Dorsolateral prefrontal cortex (tissue), 122 donors: ENCODE measurements at places on chromosomes 4 and X. TPM values are rescaled to one million over a fixed set of nuclear protein-coding genes. Genes with fewer than 3 reads are reported as not detected.

- DNase-seq, result no peak
These were observed 9.1 kb downstream of the WFS1 start for GRCh38 chr4:6278801-6279197.

DNA sequence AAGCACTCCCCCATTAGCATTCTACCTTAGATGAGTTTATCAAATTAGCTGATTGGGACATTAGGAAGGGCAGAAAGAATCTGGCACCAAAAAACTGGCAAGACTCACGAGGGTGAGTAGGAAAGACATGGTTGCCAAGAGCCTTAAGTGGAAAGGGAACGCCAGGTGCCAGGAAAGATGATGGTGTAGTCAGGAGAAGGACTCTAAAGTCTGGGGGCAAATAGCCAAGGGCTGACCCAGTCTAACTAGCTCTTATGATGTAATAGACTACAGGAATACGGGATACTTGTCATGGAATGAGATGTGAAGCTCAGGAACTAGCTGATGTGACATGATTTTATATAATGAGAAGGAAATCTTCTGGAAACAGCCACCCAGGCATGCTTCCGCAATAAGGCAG is 94.8 kb downstream of the MBNL3 start:
- DNase-seq, result no peak

NEIL3 gene
- 0.28 TPM for total RNA-seq

SYTL4 gene
- 12.2 TPM for total RNA-seq

C4orf50 gene
- total RNA-seq, result 35.9 TPM
